Esophagus squamous epithelium (tissue), 5 donors: ENCODE measurements at places on chromosomes 3 and 15.

DNA sequence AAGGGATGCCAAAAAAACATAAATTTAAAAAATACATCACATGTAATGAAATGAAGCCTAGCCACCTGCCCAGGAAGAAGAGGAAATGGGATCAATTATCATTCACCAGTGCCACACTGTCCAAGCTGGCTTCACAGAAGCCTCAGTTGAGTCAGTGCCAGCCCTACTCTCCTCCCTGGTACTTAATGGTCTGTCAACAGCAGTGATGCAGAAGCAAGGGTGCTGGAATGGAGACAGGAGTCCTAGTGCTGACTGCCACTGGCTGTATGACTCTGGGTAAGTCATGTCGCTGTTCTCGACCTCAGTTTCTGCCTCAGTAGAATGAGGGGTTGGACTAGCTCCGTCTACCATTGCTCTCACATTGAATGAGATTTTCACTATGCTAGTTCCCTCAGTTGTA is 78.5 kb upstream of the LARS2 start:
- DNase-seq: no peak

- no peak for DNase-seq
Measured at GRCh38 chr15:89349206-89349558, 14.6 kb upstream of the POLG start.

DNA sequence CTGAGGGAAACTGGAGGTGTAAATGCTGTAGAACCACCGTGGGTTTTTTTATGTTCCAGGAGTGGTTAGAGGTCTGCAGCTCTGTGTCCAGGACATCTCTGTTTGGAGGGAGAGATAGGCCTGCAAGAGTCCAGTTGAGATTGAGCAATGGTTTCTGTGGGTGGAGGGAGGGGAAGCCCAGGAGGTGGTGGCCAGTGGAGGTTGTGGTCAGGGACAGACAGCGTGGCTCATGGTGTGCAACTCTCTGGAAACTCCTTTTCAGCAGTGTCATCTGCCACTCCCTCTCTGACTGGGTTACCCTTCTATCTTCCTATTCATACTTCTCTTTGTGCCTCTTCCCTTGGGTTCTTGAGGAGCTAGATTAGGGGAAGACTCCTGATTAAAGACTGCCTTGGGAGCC is 9.6 kb downstream of the XCR1 start:
- DNase-seq: no peak

- DNase-seq: no peak
Measured at GRCh38 chr3:53820084-53820483, 26.1 kb downstream of the CHDH start.

GRCh38 chr15:88484682-88485331 is 17.3 kb downstream of the MRPS11 start:
- DNase-seq: no peak

DNA sequence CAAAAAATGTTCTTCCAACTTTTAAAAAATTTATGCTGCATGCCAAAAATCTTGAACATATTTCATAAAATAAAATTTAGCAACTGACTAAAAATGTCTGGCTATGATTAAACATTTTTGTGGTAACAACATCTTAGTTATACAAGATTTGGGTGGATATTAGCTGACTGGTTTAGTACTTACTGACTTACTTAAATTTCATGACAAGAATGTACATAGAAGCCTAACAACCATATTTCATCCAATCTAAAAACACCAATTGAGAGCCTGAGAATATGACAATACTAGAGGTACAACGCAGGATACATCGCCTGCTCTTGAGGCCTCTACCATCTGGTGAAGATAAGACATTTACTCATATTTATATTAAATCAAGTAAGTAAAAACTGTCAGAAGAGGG is 34.6 kb downstream of the GNB4 start:
- DNase-seq: no peak

- no peak for DNase-seq
Measured at GRCh38 chr15:33007303-33007855, 187.1 kb downstream of the FMN1 start.

GRCh38 chr15:74403991-74404563 is 29.7 kb downstream of the SEMA7A start:
- no peak for DNase-seq

DNA sequence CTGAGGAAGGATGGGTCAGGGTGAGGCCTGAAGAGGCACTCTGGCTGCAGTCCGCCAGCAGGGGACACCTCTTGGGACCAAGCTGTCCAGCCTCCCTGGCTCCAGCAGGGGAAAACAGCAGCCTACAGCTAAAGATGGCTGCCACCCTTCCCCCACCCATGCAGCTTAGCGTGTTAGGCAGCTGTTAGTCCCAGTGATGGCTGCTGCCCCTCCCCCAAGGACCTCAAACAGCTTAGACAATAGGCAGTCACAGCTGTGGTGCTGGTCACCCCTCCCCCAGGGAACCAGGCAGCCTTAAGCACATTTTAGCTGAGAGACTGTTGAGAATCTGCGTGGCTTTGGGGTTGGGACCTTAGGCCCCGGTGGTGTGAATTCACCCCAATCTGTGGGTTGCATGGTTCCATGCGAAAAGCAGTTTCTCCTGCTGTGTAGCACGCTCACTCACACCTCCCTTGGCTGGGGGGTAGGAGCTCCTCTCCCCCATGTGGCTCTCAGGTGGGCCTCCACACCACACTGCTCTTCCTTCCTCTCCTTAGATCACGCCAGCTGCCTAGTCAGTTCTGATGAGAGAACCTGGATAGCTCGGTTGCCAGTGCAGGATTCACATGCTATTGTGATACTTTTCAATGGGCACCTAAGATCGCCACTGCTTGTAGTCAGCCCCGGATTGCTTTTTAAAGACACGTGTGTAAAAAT is 140.5 kb upstream of the CADPS start:
- no peak for DNase-seq

DNA sequence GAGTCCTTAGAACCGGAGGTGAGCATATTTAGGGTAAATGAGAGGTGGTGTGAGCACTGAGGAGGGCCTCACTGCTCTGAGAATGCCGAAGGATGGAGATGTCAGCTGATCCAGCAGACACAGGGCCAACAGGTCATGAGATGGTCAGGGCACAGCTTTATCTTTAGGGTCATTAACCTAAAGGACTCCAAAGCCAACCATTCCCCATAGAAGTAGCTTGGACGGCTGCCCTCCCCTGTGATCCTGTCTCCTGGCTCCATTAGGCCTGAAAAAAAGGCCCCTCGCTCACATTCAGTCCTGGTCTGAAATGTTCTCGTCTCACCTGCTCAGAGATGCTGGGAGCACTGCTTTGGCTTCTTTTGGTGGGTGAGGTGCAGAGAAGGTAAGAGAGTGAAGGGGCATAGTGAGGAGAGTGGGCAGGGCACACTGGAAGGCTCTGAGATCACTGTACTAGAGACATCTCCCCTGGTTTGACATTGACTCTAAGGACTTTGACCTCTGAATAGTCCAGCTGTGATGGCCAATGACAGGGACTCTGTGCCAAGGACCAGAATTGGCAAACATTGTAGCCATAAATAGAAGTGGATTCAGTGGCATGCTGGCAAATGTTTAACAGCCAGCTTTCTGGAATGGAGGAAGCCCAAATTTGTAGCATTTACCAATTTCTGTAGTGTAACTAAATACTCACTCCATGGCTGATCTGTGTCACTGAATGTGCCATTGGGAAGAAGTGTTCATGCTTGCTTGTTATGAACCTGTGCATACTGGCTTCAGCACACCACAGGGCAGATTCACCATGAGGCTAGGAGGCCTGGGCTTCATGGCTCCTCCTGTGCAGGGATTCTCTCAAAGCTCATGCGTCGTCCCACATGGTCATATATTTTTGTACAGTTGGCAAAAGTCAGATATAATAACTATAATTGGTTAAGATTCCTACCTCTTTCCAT is 76.2 kb upstream of the MRPS22 start:
- DNase-seq: no peak

- DNase-seq: no peak
Measured at GRCh38 chr3:170608475-170608874, 22.6 kb upstream of the SLC7A14 start.

DNA sequence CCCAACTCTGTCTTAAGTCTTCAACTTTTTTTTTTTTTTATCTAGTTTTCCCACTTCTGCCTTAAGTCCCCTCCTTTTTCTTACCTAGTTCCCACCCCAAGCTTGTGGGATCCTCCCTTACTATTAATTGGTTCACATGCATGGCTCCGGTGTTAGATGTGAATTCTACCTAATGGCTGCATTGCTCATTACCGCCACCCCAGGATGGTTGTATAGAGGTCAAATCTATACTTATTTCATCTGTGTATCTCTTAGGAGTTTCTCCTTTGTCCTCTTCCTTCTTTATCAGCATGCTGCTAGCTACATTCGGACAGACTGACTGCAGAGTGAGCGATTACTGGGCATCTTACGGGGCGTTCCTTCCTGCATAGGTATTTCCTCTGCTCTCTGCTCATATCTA is 605.7 kb upstream of the GRM7 start:
- DNase-seq: no peak

GRCh38 chr15:94300612-94301011 is 69.3 kb downstream of the MCTP2 start:
- no peak for DNase-seq

- DNase-seq: no peak
Measured at GRCh38 chr3:12132881-12133280, 25.8 kb downstream of the TIMP4 start.

GRCh38 chr3:38637906-38638305 is 11.6 kb downstream of the SCN5A start:
- no peak for DNase-seq
